CD4-positive, alpha-beta T cell treated with Interleukin-17A for 1 hour (primary cell): ENCODE measurements at places on chromosomes 1 and 21.
A peak's percentile ranks its signal among the peaks of the same experiment; 100 is the strongest.

GRCh38 chr1:99306644-99307043 lies 42.4 kb downstream of the PLPPR4 start:
- DNase-seq, result no peak

DNA sequence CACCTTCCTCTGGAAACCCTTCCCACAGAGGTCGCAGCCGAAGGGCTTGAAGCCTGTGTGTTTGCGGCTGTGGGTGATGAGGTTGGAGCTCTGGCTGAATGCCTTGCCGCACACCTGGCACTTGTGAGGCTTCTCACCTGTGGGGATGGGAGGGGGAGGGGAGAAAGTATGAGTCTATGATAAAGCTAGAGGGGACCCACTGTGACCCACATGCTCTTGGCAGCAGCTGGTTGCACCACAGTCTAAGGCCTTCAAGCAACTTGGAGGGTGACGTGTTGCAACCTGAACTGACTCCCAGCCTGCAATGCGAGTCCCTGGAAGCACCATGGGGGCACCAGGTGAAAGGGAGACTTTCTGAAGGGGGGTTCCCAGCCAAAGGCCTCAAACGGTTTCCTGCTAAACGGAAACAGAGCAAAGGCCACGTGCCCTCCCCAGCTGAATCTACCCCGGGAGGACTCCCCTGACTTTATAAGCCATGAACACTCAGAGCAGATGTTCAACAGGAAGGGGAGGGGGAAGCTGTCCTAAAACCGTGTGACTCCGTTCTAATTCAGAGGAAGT lies 10.6 kb downstream of the GFI1 start:
- DNase-seq, result peak; percentile 80

DNA sequence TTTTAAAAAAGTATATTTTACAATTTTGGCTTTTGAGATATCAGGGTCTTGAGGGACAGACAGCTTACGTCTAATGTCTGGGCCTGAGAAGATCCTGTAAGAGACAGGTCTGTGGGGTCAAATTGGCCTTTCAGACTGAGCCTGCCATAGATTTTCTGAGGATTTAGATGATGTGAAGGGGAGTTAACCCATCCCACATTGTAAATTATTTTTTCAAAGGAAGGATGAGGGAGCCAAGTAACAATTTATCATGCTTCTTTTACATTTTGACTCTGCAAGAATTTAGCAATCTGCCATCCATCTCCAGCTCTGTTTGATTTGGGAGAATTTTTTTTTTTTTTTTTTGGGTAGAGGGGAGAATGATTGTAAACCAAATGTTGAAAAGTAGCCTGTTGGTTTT lies 160.9 kb downstream of the ROR1 start:
- DNase-seq, result no peak

DNA sequence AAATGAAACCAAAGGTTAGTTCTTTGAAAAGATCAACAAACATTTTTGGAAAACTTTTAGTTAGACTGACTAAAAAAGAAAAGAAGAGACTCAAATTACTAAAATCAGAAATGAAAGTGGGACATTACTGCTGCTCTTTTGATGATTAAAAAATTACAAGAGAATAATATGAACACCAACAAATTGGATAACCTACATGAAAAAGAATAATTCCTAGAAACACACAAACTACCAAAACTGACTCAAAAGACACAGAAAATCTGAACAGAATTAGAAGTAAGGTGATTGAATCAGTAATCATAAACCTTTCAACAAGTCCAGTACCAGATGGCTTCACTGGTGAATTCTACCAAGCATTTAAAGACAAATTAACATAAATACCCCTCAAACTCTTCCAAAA lies 5.6 kb downstream of the KIFAP3 start:
- DNase-seq, result no peak

DNA sequence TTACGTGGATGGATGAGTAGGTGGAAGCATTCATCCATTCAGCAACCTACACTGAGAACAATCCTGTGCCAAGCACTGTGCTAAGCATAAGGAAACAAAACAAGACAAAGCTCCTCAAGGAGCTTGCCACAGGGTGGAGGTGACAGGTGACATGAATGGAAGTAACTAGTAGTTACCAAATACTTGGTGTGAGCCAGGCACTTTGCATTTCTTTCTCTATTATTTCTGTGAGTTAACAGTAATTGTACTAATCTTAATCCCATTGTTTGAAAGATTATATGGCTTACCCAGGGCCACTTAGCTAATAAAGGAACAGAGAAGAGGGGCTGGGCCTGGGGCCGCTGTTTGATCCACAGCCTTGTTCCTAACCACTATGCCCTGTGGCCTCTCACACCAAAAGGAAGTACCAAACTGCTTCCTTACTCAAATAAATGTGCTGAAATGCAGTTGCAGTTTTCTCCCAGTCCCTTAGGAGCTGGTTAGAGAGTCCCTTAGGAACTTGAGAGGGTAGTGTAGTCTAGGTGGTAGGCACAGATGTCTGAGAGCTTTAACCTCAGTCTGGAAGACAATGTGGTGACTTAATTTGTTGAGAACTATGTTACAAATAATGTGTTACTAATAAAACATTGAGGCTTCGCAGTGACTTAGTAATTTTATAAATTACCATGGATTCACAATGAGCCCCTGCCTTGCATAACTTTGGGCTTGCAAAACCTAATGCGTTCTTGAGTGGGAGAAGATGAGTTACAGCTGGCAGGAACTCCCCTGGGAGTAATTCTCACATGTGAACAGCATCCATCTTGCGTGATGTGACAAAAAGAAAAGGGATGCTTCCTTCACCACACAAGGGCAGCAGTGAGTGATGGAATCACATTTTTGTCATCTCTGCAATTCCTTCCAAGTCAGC lies 69.8 kb downstream of the MPZL1 start:
- DNase-seq, result no peak

GRCh38 chr1:36088265-36088576 lies 471 bp upstream of the ADPRS start:
- DNase-seq, result no peak

DNA sequence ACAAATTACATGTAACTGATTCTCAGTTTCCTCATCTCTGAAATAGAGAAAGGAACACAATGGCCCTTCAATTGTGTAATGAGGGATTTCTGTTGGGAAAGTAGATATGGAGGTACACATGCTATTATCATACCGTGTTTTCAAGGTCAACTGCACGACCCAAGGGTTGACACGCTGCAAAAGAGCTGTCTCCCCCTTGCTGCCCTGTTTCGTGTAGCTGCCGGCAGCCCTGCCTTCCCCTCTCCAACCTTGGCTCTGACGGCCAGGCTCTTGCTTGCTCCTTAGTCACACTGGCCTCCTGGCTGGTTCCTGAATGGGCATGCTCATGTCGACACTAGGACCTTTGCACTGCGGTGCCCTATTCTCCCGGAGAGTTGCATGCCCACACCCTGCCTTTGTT lies 134.4 kb downstream of the GALNT2 start:
- no peak for DNase-seq

- no peak for DNase-seq
Measured at GRCh38 chr1:53946252-53947171, at the start of gene LRRC42. Gene LRRC42, plus strand, starts transcription at chr1:53946350. Its CDS starts 5,650 bp downstream, at chr1:53952000.

DNA sequence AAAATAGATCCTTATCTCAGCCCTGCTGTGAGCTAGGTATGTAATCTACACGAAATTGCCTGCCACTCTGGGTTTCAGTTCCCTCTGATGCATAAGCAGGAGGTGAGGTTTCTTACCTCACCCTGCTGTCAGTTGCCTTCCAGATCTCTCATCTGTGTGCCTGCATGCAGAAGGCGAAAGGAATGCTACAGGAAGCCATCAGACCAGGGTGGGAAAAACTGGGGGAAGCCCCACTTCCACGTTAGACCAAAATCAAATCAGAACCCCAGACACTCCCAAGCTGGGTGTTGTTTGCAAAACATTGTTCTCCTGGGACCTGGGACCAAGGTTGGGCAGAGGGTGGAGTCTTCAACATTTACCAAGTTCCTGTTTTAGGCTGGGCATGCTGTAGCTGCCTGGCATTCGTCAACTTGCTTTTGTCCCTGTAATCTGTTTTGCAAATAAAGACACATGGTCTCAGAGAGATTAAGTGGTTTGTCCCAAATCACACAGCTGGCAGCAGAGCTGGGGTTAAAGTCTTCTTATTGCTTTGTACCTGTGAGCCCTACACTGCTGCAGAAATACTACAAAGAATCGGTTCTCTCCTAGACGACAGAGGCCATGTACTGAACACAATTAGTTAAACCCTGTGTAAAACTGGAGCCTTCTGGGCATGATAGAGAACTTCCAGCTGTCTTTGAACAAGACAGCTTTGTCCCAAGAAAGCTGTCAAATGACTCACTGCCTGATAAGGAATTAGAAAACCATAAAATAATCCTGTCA lies 389.7 kb upstream of the RUNX1 start:
- no peak for DNase-seq

GRCh38 chr1:65904681-65905083 lies 112.0 kb downstream of the PDE4B start:
- no peak for DNase-seq

DNA sequence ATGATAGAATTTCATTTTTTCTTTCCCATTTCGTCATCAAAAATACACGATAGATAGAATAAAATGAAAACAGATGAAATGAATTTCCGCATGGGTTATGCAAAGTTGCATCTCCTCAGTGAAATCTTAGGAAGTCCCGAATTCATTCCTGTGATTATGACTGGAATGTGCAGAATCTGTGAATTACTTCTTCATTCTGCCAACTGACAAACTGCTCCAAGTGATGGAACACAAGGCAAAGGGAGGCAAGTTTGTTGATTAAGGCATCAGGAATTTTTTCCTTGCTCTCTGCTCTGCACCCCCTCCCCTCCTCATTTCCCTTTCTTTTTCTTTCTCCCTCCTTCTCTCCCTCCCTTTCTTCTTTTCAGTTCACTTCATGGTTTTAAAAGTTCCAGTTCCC lies 37.0 kb upstream of the ADGRL4 start:
- DNase-seq, result no peak

GRCh38 chr1:30187413-30188023 lies 535.9 kb downstream of the MATN1 start:
- DNase-seq, result no peak

DNA sequence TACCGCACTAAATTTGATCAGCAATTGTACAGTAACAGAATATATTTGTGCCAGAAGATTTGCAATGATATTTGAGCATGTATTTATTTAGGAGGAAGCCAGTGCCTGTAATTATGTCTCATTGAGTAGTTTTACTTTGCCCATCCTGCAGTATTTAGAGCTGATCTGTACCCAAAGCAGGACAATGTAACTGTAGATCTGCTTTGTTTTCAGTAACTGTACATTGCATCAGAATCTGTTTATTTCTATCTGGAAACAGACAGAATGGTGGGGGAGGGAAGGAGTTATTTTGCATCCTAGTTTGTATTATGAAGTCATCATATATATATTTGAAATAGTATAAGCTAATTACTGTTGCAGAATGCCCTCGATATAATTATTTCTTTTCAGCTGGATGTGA lies 36.2 kb upstream of the LRRC8C start:
- no peak for DNase-seq

DNA sequence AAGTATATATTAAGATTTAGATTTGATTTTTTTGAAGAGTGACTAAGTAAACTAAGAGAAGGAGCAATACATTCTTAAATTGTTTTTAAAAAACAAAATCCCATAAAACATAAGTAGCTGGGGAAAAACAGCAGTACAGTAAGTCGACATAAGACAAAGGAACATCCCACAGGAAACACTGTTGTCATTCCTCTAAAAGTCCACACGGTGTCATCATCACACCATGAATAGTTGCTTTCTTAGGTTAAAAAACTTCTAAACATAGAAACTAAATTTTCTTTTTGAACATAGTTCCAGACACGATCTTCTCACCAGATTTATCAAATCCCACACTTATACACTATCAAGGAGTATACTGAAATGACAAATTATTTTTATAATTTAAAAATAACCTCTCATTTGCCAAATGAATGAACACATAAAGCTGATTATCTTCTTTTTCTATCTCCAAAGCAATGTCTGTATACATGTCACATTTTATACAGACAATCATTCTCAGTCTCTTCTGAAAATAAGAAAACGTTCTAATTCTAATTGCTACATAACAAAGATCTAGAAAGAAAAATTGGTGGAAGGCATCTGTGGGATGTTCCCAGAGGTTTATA lies 15.8 kb downstream of the ODF2L start:
- DNase-seq, result peak; percentile 67

DNA sequence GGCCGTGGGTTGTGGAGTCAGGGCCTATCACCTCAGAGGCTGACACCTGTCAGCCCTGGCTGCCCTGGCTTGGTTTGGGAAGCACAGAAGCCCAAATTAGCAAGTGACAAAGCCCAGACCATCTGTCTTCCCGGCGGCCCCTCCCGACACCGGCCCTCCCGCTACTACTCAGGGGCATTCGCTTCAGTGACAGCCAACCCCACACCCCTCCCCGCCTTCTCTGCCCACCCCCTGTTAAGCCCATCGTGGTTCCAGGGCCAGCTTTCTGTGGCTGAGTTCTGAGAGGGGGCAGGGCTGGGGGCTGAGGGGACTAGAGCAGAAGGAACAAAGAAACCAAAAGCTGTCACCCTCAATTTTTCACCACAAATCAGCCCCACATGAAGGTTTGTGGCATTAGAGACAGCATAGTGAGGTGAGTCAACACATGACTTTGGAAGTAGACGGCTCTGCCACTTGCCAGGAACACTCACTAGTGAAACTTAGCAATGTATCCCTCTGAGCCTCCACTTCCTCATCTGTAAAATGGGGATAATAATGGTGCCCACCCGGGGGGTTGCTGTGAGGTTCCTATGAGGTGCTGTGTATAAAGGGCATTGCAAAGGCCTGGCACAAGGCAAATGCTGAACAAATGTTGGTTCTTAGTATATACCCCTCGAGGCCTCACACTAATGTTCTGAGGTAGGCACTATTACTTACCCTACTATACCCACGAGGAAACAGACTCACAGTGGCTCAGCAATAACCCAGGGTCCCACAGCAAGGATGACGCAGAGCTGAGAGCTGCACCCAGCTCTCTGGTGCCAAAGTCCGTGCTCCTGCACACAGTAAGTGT lies 5.2 kb upstream of the TNNI1 start:
- no peak for DNase-seq

DNA sequence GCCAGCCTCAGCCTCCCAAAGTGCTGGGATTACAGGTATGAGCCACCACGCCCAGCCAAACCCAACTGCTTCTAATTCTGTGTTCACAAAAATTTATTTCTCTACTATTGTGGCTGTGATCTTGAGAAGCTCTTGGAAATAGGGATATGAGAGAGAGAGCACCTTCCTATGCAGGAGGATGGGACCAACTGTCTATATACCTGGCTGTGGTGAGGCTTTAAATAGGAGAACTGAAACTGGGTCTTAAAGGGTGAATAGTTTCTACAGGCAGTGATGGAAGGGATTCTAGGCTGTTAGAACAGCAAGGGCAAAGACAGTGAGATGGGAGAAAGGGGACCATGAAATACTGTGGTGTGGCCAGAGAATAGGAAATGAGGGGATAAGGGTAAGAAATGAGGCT lies 8.3 kb upstream of the PTCH2 start:
- no peak for DNase-seq

GRCh38 chr1:39224295-39224829 lies 19.9 kb downstream of the MACF1 start:
- no peak for DNase-seq

GRCh38 chr1:190579552-190580193 lies 102.0 kb upstream of the BRINP3 start:
- no peak for DNase-seq
